Skeletal muscle cell (primary cell): ENCODE measurements at places on chromosomes 7 and 10.

DNA sequence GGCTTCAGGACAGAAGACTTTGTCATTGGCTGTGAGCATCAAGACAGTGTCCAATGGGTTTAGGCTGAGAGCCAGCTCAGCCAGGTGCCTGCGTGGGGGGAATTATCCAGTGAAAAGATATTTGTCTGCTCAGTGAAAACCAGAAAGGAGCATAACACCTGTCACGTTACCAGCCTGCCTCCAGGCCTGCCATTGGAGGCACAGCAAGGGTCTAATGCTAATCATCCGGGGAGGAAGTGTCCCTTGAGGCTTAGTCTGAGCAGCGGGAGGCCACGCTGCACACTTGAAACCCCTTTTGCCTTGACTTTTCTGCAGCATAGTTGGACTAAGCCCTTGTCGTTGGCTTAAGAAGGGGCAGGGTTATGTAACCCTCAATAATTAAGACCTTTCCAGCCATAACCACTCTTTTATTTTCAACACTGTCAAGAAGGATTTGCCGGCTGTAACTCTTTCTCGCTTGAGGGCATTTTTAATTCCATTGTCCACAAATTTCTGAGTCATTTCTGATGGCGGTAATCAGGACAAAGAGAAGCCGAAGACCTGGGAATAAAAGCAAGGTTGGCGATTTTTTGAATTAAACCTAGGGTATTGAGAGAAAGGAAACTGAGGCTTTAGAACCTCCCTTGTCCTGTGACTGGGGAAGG is 639.6 kb upstream of the FOXK1 start:
- no peak for DNase-seq

GRCh38 chr7:81604808-81605174 is 165.1 kb downstream of the HGF start:
- DNase-seq = no peak

GRCh38 chr7:22791204-22792158 is 31.2 kb downstream of the TOMM7 start:
- no peak for DNase-seq

- DNase-seq = peak; percentile 9
These were observed 214.8 kb upstream of the MAGI2 start for GRCh38 chr7:79668292-79668691.

DNA sequence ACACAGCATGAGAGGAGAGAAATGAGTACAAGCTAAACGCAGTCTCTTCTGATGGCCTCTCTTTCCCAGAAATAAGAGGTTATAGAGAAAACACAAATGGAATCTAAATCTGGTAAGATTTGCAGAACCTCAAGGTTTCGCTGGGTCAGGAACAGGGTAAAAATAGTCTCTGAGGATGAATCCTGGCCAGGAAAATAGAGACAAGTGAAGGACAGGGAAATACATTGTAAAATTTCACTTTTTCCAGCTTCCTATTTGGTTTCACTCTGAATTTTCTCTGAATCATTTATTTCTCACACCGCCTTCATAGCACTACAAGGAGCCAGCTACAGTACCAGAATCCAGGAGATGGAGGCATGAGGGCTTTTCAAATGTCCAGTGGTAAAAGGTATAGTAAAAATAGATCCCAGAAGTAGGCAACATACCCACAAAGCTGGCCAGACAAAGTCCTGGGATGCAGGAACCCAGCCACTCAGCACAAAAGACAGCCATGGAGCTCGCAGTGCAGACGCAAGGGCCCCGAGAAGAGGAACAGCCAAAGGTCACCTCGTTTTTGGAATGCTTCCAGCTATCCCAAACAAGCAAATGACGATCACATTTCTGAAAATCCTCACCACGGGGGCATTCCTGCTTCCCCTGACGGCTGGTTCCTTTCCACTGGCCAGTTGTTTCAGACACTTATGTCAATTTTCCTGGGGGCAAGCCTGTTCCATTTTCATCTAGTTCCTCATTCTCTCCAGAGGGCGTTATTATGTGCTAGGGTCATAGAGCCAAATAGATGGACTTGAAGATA is 21.5 kb upstream of the IKZF1 start:
- DNase-seq = no peak

GRCh38 chr10:32962521-32962920 is 4.5 kb upstream of the ITGB1 start:
- no peak for DNase-seq

GRCh38 chr7:11952972-11953371 is 121.0 kb upstream of the THSD7A start:
- DNase-seq = no peak

GRCh38 chr10:101686133-101686925 is 8.6 kb downstream of the FBXW4 start:
- DNase-seq = no peak

DNA sequence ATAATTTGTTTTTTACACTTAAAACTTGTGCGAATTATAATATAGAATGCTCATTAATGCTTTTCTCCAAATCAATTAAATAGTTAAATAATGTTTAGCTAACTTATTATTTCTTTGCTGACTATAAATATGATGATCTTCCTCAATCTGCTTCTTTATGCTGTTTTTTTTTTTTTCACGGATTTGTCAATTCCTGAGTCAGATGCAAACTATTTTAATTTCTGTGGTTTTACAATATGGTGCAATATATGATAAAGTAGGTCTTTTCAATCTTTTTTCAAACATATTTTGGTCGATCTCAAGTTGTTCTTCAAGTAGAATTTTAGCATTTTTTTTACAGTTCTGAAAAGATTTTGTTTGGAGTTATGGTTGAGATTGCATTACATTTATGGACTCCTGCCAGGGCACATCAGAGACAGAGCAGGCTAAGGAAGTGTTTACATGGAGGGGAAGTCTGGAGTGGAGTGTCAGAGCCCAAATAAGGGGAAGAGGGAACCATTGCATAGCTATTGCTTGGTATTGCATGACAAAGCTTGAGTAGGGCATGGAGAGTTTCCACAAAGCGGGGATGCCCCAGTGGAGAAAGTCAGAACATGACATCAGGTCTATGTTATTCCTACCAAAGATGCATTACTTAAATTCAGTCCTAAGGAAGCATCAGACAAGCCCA is 204.4 kb downstream of the OTUD1 start:
- DNase-seq = no peak

GRCh38 chr10:115525141-115525540 is 432.0 kb downstream of the ATRNL1 start:
- no peak for DNase-seq
